ENCODE measurements at places on chromosomes 1 and 21.

- DNase-seq = no peak
Observed at GRCh38 chr1:178165196-178165595, 71.3 kb downstream of the RASAL2 start.

DNA sequence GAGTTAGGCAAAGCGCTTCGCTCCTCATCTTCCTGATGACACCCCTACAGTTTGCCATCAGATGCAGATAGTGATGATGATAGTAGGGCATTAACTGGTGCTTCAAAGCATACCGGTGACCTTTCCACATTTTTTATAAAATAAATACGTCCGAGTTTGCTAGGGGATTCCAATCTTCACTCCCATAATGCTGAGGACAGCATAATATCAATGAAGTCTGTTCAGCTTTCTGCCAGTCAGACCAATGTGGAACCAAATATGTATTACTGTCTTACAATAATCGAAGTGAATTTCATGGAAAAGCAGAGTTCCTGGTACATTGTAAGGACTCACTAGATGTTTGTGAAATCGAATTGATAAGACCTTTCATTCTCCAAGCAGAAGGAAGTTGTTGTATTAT is 258.7 kb downstream of the RYR2 start:
- no peak for DNase-seq

- DNase-seq = no peak
Observed at GRCh38 chr1:77824079-77824478, 44.6 kb downstream of the MIGA1 start.

DNA sequence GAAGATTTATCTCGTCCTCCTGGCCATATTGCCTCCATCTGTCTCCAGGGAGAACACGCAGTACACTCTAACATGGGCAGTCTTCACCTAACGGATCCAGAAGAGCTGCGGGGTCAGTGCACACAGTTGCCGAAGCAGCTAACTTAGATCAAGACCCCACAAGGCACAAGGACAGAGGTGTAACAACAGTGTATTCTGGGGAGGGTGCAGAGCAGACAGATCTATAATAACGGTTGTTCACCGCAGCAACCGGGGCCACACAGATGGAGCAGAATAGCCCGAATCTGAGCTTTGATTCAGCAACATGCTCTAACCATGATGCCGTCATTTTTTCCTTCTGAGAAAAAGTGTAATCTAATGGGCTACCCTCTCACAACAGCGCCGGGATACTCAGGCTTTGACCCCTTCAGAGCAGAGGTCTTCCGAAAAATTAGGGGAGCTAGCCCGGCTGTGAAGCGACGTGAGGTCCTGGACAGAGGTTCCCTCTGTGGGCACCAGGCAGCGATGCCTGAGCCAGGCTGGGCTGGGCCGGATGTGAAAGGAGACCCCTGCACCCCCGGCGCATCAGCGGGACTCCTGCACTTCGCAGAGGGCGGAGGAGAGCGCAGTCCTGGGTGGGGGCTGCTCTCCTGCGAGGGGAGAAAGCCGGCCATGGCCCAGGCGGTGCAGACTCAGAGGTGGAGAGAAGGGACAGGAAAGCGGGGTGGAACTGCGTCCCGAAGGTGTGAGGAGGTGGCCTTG is 57.5 kb downstream of the BCL9 start:
- no peak for DNase-seq

GRCh38 chr1:54927472-54928240 is 40.7 kb upstream of the DHCR24 start:
- DNase-seq = no peak

GRCh38 chr1:109351457-109351856 is 44.6 kb upstream of the MYBPHL start:
- DNase-seq = no peak

DNA sequence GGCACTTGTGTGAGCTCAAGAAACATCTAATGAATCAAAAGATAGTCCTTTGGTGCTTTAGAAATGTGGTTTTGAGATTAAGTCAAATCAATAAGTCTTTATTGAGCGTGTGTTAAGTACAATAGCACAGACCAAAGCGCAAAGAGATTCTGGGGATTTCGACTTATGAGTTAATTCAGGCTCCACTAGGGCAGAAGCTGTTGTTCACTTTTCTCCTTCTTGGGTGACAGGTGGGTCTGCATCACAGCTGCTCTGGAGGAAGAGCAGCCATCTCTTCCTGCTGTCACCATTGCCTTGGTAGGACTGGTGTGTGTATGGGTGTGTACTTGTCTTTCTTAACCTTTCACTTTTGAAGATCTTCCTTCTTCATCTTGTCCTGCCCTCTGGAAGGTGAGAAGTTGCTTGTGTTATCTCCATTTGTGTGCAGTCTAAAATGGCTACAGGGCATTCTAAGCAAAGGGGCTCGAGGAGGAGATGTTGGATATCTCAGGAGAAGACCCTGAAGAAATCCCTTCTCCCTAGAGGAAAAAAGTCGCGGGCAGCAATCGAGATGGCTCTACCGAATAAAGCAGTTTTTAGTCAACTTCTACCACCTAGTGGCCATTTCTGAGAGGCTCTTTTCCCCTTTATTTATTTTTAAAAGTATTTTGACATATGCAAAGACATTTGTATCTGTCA is 22.9 kb upstream of the DISC1 start:
- DNase-seq = no peak

GRCh38 chr1:53567851-53568250 is 108.7 kb downstream of the DMRTB1 start:
- peak; percentile 34 for DNase-seq

GRCh38 chr1:43783671-43784205 is 76.4 kb downstream of the ST3GAL3 start:
- no peak for DNase-seq

DNA sequence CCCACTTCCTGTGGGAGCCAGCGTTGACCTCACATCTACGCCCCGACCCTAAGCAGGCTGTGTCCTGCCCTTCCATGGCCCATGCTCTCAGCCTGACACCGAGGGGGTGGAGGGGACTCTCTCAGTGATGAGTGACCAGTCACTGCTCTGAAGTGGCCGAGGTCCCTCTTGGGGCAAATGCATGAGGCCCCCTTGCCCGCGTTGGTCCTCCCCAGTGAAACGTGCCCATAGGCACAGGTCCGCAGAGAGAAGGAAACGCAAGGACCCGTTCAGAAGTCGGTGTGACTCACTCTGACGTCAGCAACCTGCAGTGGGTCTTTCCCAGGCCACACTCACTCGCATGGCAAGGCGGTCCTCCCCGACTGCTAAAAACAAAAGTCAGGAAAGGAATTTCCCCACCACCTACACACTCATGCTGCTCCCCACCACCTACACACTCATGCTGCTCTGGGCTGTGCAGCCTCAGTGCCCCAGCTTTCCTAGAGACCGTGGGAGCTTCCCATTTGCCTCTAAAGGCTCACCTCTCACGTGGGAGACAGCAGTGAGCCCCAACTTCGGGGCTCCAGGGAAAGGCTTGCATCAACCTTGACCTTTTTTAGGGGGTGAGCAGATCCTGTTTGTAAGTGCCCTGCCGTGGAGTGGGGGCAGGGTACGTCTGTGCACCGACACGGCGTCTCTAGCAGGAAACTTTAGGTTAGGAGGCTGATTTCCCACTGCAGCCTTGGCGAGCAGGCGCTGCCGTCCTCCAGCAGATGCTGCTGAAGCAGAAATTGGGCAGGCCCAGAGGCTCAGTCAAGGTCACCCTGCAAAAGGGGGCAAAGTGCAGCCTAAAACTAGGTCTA is 11.4 kb downstream of the UBASH3A start:
- DNase-seq = peak; percentile 59

DNA sequence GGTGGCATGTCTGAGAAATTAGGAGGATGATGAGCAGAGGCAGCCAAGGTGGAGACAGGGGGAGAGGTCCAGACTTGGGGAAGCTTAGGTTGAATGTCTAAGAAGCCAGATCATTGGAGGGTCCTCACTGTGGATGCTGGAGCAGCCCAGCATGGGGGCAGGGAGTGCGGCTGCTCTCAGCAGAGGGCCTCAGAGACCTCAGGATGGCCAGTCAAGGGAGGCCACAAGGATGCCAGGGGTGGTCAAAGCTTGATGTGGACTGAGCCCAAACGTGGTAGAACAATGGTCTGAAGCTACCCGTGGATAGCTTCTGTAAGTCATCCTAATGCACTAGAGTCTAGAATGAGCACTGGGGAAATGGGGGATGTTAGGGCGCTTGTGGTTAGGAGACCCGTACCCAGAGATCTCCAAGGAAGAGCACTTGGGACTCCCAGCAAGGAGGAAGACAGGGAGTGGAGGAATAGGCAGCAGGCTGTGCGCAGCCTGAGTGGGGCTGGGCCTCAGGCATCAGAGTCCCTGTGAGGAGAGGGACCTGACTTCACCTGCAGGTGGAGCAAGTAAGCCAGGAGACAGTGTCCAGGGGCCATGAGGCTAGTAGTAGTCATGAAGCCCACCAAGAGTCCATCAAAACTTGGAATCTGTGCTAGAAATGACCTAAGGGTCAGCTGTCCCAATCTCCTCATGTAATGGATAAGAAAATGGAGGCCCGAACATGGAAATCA is 4.3 kb upstream of the S100A9 start:
- DNase-seq = no peak

DNA sequence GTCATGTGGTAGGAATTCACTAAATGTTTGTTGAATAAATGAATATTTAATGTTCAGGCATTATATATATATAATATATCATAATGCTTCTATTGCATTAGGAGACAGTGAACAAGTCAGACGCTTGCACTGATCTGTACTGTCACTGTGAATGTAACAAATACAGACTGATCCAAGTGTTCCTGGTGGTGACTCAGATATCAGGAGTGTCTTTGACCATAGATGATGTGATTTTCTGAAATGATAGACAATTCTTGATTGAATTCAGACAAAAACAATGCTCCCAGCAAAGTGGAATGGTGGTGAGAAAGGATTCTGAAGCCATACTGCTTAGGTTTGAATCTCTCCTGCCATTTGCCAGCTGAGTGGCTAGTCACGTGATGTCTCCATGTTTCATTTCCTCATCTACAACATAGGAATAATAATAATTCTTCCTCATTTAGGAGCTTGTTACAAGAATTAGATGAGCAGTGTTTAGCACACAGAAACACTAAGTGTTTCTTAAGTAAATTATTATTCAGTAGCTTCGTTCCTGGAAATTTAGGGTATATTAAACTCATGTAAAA is 71.0 kb downstream of the OLFML2B start:
- no peak for DNase-seq

GRCh38 chr1:6270401-6270800 is 9.5 kb upstream of the GPR153 start:
- no peak for DNase-seq

DNA sequence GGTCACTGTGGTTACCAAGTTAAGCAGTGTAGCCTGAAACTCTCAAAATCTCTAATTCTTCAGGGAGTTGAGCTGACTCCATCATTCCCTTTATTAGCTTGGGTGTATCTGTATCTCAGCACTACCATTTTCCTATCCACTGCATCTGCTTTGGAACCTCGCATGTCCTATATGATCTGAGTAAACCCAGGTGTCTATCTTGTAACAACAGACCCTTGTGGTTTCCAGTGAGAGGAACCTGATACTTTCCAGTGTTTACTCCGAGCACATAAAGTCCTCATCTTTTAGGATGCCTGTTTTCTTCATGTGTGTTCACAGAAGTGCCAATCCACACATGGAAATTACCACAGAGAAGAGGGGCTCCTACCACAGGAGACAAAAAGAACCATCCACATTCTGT is 650.4 kb downstream of the LMO4 start:
- no peak for DNase-seq

DNA sequence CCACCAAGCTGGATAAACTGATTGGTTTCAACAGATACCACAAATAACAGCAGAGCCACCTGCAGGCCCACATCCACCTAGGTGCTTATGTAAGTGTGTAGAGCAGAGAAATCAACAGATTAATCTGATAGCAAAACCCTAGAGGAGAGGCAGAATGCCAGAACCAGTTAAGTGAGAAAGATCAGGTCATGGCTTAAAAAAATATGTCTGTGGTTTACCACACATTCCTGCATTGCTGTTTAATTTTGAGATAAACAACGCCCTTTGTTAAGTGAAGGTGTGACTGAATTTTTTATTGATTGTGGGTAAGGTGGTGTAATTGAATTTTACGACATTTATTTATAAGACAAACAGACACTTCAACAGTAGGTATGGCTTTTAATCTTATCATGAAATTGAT is 21.2 kb downstream of the CRNN start:
- DNase-seq = no peak

- no peak for DNase-seq
Observed at GRCh38 chr1:29275435-29275834, 39.1 kb downstream of the PTPRU start.

- no peak for DNase-seq
Observed at GRCh38 chr21:42093186-42093585, 22.1 kb downstream of the UMODL1 start.

GRCh38 chr1:205986292-205986691 is 16.9 kb downstream of the RAB7B start:
- no peak for DNase-seq

- no peak for DNase-seq
Observed at GRCh38 chr1:26184086-26184485, 6.3 kb upstream of the CATSPER4 start.

DNA sequence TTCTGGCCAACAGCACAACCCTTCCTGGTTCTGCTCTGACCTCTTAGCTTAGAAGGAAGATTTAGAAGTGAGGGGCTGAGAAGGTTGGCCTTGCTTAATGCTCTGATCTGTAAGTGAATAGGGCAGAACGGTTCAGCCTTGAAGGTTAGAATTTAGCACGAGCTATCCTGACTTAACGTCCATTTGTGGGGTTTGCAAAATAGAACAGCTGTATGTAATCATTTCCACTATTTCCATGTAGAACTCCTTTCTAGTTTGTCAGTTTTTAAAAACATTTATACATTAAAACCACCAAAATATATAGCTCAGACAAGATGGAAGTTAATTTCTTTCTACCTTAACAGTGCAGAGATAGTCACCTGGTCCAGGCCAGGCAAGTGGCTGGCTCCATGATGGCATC is 89.9 kb downstream of the TBX19 start:
- DNase-seq = no peak

GRCh38 chr1:219476116-219476515 is 136.8 kb downstream of the ZC3H11B start:
- no peak for DNase-seq

DNA sequence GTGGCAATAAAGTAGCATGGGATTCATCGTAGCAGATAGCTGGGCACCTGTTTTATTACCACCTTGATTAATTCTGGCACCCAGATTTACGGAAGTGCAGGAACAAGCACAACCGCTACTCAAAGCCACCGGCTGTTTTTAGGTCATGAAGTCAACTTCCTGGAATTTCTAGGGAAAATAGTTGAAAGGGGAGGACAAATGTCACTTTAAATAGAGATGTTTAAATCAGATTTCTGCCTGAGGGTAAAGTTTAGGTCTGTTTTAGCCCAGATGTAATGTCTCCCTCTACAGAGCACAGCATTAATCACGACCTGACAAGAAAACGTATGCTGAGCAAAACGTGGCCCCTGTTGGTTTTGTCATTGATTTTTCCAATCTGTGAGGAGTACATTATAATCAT is 8.0 kb downstream of the ADGRL2 start:
- DNase-seq = no peak

GRCh38 chr1:6329396-6329795 is 64.2 kb downstream of the ACOT7 start:
- no peak for DNase-seq

- no peak for DNase-seq
Observed at GRCh38 chr1:62516600-62516999, 79.8 kb downstream of the USP1 start.

Measured in upper lobe of right lung (tissue), 1 donor.